ENCODE measurements at places on chromosomes 1 and 21. TPM values are rescaled to one million over a fixed set of nuclear protein-coding genes. Genes with fewer than 3 reads are reported as not detected.

GRCh38 chr1:68162761-68163160 lies 69.6 kb downstream of the WLS start:
- DNase-seq: no peak

- no peak for DNase-seq
Observed at GRCh38 chr1:179510038-179510437, 65.7 kb downstream of the NPHS2 start.

DNA sequence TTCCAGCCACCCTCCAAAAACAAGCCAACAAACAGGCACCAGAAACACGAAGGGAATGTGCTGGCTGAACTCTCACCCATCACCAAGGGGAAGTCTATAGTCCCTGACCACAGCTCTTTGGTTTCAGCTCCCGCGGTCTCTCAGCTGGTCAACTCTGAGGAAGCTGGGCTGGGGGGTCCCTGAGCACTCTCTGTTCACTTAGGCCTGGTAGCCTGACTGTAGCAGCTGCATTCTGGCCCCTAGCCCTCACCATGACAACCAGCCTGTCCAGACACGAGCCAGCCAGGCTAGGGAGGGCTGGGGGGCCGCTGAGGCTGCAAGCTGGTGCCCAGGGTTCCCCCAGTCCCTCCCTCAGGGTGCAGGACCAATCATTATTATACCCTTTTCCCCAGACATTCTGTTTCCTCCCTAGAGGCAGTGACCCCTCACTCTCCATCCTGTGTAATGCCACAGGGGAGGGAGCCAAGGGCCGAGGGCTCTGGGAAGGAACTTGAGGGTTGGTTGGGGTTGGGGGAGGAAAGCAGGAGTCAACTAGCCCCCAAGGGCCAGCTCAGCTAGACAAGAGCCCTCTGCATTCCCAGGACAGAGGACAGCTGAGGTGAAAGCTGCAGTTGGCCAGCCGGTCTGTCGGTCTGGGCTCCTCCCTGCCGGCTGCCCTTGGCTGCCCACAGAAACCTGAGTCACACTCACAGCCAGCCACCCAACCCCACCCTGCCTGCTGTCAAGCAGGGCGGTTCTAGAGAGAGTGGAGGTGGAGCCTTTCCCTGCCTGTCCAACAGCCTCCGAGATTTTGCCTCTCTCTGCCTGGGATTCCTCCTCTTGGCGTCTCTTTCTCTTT lies 1.2 kb upstream of the TRAPPC3 start:
- peak; percentile 93 for DNase-seq

GRCh38 chr1:29272147-29272907 lies 36.0 kb downstream of the PTPRU start:
- no peak for DNase-seq

DNA sequence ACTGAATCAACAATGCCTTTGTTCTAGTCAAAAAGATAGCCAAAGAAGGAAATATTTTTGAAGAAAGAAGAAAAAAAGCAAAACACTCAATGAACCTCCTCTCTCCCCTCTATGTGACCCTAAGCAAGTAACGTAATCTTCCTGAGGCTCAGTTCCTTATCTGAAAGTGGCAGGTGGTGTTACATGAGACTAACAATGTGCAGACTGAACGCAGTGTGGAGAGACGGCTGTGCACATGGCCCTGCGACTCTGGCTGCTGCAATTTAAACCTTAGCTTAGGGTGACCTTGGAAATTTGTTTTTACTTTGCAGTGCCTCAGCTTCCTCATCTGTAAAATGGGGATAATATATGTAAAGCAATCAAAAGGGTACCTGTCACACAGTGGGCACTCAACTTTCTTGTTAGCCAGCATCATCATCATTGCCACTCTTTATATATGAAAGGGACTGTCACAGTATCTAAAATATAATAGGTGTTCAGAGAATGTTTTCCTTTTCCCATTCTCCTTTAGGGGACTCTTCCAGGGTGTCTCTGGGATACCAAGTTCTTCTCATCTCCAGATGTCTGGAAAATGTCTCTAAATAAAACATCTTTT lies 100.1 kb upstream of the JUN start:
- no peak for DNase-seq

DNA sequence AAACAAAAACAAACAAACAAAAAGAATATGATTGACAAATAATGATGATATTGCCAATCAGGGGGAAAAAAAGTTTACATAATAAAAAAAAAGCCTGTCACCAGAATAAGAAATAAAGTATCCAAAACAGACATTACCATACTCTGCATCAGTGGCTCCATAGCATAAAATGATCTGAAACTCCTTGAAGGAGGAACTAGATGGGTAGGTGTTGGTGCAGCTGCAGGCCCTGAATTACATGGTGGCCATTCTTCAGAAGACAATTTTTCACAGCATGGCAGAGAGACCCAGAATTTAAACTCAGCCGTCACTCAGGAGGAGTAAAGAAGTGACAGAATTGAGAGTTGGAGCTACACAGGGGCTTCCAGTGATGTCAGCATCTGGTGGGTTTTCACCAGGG lies 60.2 kb downstream of the GLUL start:
- DNase-seq: no peak

- peak; percentile 61 for DNase-seq
Observed at GRCh38 chr1:183279835-183280234, 93.8 kb downstream of the LAMC2 start.

GRCh38 chr1:162901243-162901642 lies 40.3 kb upstream of the CCDC190 start:
- no peak for DNase-seq

The DEPDC1 gene
- polyA plus RNA-seq: 0.07 TPM

The C4BPA gene
- not detected for polyA plus RNA-seq

The ADORA1 gene
- 17.8 TPM for polyA plus RNA-seq

DNA sequence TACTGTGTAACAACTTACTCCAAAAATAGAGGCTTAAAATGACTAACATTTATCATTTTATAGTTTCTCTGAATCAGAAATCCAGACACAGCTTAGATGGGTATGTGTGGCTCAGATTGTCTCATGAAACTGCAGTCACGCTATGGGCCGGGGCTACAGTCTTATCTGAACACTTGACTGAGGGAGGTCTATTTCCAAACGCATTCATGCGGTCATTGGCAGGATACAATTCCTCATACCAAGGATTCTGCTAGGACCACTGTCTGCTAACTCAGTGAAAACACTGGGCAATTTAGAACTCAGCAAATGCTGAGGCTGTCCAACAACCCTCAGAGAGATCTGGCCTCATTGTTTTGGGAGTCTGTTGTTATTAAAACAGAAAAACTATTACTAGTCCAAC lies 178.6 kb downstream of the TBX15 start:
- DNase-seq: no peak

The STK40 gene
- 27.9 TPM for polyA plus RNA-seq

The TP53BP2 gene
- polyA plus RNA-seq: 4.6 TPM

DNA sequence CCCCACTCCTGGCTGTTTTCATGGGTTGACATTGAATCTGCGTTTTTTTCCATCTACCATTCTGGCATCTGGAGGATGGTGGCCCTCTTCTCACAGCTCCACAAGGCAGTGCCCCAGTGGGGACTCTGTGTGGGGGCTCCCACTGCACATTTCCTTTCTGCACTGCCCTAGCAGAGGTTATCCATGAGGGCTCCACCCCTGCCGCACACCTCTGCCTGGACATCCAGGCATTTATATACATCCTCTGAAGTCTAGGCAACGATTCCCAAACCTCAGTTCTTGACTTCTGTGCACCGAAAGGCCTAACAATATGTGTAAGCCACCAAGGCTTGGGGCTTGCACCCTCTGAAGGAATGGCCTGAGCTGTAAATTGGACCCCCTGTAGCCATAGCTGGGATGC lies 147.9 kb upstream of the FMN2 start:
- no peak for DNase-seq

DNA sequence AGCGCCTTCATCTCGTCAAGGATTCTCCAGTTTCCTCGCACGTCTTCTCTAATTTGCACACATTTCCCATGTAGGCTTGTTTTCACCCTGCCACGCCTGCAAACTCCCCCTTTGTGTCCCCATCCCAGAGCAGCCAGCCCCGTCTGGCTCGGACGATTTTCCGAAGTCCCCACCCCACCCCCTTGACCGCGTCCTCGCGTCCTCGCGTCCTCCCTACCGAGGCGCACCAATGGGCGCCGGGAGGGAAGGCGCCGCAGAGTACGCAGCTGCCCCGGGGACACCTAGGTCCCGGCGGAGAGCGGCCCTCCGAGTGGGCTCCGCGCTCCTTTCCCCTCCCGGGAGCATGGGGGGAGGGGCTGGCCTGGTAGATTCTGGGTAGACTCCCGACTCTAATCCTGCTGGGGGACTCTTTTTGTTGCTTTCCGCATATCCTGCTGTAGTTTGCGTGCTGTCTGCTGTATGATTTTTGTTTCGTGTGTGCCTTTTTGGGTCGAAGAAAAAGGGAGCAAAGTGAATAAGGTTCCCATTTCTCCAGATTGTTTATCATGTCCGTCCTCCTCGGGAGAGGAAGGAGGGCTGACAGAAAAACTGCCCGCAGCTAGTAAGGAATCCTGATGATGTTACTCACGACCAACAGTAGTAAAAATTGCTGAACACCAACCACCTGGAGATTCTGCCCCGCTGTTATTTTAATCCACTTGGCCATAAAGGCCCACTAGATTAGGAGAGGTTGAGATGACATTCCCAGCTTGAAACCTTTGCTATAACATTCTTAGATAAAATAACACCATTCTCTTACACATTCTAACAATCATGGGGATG lies 1.5 kb downstream of the CACHD1 start:
- peak; percentile 74 for DNase-seq
